ENCODE measurements at places on chromosomes 5 and 9.

- no peak for DNase-seq
Observed at GRCh38 chr5:154342963-154343362, 102.8 kb upstream of the SAP30L start.

- DNase-seq = peak; percentile 48
Observed at GRCh38 chr5:79962575-79963222, 28.4 kb downstream of the MTX3 start.

DNA sequence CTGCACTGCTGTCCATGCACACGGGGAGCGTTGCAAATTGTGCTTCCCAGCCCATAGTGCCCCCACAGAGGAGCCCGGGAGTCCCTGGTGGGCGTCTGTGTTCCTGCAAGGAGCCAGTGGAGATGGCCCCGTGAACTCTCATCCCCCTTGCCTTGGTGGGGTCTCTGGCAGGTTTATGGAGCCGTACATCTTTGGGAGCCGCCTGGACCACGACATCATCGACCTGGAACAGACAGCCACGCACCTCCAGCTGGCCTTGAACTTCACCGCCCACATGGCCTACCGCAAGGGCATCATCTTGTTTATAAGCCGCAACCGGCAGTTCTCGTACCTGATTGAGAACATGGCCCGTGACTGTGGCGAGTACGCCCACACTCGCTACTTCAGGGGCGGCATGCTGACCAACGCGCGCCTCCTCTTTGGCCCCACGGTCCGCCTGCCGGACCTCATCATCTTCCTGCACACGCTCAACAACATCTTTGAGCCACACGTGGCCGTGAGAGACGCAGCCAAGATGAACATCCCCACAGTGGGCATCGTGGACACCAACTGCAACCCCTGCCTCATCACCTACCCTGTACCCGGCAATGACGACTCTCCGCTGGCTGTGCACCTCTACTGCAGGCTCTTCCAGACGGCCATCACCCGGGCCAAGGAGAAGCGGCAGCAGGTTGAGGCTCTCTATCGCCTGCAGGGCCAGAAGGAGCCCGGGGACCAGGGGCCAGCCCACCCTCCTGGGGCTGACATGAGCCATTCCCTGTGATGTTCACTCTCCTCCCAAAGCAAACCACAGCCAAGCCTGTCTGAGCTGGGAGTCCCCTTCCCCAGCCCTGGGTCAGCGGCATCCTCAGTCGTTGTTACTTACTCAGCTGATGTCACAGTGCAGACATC is 3.1 kb downstream of the MRPS2 start:
- DNase-seq = no peak

- DNase-seq = no peak
Observed at GRCh38 chr9:224582-225520, 10.2 kb downstream of the DOCK8 start.

- no peak for DNase-seq
Observed at GRCh38 chr5:139652788-139653241, 4.7 kb downstream of the CXXC5 start.

GRCh38 chr9:5336688-5337087 is 3.0 kb downstream of the RLN1 start:
- DNase-seq = no peak

DNA sequence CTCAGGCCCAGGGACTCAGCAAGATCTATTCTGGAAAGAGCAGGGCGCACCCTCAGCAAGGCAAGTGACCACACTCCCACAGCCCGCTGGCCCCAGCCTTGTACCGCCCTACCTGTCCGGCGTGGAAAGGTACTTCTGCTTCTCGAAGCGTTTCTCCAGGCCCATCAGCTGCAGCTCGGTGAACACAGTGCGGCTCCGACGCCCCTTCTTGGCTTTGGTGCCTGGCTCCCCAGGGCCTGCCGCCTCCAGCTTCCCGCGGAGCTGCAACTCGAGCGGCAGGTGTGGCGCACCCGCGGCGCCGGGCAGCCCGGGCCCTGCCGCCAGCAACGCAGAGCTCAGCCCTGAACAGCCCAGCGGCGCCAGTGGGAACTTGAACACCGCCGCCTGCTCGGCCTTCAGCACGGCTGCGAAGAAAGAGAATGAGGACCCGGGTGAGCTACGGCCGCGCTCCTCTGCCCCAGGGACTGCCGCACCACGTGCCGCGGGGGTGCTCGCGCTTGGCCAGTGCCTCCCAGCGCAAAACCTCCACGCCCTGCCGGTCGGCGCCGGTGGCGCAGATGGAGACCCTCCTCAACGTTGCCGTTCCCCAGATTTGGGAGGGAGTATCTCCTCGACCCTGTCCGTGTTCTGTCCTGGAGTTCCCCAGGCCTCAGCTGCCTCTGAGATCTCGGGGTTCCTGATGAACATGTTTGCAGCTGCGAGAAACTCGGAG is 2.2 kb downstream of the BARX1 start:
- DNase-seq = no peak

DNA sequence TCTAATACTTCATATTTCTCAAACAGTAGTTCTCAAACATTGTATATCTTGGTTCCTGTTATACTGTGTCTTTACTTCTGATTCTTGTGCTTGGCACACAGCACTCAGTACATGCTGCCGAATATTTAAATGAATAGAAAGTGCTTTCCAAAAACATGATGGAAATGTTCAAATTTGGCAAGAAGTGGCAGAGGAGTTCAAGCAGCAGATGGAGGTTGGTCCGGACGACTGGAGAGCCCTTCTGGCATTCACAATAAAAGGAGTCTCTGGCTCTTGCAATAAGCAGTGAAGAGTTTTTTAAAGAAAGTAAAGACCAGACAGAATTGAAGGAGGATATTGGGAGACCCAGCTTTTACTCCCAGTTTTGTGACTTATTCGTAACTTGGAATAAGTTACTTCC is 36.3 kb downstream of the TSTD2 start:
- DNase-seq = no peak

GRCh38 chr9:137416563-137417151 is 6.3 kb downstream of the EXD3 start:
- no peak for DNase-seq

- DNase-seq = no peak
Observed at GRCh38 chr5:136143763-136144162, 11.1 kb downstream of the SMAD5 start.

GRCh38 chr9:96168882-96169281 is 133.1 kb downstream of the HSD17B3 start:
- no peak for DNase-seq

DNA sequence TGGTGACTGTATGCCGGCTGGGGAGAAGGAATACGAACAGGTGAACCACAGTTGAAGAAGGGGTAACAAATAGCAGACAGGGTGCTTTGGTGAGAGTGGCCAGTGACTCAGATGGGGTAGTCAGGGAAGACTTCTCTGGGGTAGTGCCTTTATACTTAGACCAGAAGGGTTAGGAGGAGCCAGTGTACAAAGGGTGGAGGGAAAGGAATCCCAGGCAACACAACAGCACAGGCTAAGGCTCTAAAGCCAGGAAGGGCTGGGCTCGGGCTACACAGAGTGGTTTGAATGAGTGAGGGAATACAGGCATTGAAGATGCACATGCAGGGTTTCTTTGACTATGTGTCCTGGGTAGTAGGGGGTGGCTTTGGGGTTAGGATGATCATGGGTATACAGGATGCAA is 70.6 kb upstream of the CXCL14 start:
- no peak for DNase-seq

GRCh38 chr5:55714339-55714738 is 2.2 kb upstream of the SLC38A9 start:
- DNase-seq = no peak

DNA sequence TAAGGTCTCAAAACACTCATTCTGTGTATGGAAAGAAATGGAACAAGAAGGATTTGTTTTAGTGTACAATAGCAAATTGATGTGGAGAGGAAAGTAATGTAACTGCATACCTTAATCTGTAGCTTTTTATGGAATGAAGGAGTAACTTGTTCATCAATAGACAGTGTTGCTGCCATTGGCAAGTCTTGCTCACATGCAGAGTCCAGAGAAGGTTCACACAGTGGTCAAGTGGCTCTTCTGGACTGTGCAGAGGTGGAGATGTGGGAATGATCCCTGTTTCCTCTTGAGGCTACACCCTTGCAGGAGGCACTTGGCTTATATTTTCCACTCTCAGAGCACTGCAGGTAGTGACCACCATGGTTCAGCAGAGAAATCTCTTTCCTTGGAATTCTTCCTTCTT is 132.9 kb upstream of the ANKH start:
- no peak for DNase-seq

- no peak for DNase-seq
Observed at GRCh38 chr5:154444556-154445421, 1.0 kb upstream of the SAP30L start.

- DNase-seq = peak; percentile 72
Observed at GRCh38 chr5:39400713-39401578, 23.8 kb downstream of the DAB2 start.

GRCh38 chr5:56148453-56148971 is 84.6 kb downstream of the ANKRD55 start:
- DNase-seq = no peak

GRCh38 chr9:125989090-125989501 is 241.9 kb downstream of the PBX3 start:
- DNase-seq = no peak

GRCh38 chr5:179830818-179831468 is 10.2 kb downstream of the SQSTM1 start:
- no peak for DNase-seq

- no peak for DNase-seq
Observed at GRCh38 chr5:113380807-113381326, 53.9 kb downstream of the TSSK1B start.

DNA sequence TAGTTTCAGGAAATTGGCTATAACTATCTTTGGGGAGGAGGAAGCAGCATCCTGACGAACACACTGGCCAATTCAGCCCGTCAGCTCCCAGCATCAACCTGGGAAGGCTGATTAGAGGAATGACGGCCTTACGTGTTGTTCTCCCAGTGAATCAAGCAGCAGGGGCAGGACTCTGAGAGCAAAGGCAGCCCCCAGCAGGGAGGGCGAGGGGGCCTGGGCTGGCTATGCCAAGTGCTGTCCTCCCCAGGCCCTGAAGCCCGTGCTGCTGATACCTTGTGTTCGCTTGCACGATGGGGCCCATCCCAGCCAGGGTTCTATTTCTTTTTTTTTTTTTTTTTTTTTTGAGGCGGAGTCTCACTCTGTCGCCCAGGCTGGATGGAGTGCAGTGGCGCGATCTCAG is 254.1 kb downstream of the FSTL4 start:
- DNase-seq = no peak

- no peak for DNase-seq
Observed at GRCh38 chr5:144105371-144105770, 65.1 kb downstream of the YIPF5 start.

- peak; percentile 93 for DNase-seq
Observed at GRCh38 chr9:78707481-78707991, 410.6 kb downstream of the PSAT1 start.

GRCh38 chr5:55540525-55540924 is 5.8 kb upstream of the PLPP1 start:
- no peak for DNase-seq

DNA sequence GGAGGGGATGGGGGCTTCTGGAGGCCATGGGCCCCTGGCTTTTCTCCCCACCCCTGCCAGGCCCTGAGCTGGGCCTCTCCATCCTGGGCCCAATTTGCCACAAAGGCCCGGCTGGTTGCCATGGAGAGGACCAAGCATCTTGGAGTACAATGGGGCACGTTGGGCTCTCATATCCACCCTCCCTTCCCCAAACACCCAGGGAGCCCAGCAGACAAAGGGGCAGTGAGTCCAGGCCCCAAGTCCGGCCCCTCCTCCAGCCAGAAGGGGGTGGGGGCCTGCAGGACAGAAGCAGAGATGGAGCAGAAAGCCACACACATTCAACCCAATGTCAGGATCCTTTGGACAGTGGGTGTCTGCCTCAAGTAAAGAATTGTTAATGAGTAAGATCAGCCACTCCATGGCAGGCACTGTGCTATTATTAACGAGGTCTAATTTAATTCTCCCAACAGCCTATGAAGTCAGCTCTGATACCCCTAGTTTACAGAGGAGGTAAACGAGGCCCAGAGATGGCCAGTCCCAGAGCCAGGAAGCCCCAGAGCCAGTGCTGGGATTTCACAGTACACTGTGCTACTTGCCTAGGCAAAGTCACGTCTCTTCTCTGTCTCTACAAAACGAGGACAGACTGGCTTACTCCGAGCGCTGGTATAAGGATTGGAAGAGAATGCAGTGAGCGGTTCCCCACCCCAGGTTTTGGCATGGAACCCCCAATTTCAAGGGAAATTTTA is 2.3 kb downstream of the CRB2 start:
- DNase-seq = no peak

Measured in fibroblast of skin of right biceps (primary cell).